ENCODE measurements at places on chromosomes 7 and 10. TPM values are rescaled to one million over a fixed set of nuclear protein-coding genes. Genes with fewer than 3 reads are reported as not detected.

DNA sequence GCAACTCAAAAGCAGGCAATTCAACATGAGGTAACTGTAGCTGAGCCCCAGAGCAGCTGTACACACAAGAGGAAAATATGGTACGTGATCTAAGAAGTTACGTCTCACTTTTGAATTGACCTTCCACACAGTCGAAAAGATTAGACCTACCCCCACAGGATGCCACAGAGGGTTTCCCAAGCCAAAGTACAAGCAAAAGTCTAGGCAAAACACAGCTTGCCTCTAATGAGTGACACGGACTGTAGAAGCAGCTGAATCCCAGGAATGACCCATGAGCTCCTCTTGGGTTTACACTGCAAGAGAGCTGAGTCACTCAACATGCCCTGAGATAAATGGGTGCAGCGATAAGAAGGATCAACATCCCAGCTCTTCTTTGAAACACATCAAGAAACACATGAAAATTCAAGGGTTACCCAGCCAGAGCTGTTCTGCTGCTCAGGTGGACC lies 9.8 kb downstream of the CREB3L2 start:
- no peak overlapping the region for H3K4me3 ChIP-seq
- H3K36me3 ChIP-seq: no peaks in the 10 kb centered on the region
- H3K27me3 ChIP-seq: no peaks in the 10 kb centered on the region
- no peak for DNase-seq
- peak overlapping the region; percentile 25 for H3K27ac ChIP-seq
- peaks cover 39% of the 10 kb centered on the region for H3K4me1 ChIP-seq

GRCh38 chr10:122350893-122351292 lies 23.6 kb upstream of the PLEKHA1 start:
- no peaks in the 10 kb centered on the region for H3K4me1 ChIP-seq
- H3K36me3 ChIP-seq: no peaks in the 10 kb centered on the region
- no peak overlapping the region for H3K4me3 ChIP-seq
- DNase-seq: no peak
- no peaks in the 10 kb centered on the region for H3K27me3 ChIP-seq
- H3K27ac ChIP-seq: no peak overlapping the region

- H3K27me3 ChIP-seq: no peaks in the 10 kb centered on the region
- no peak overlapping the region for H3K27ac ChIP-seq
- no peak overlapping the region for H3K4me3 ChIP-seq
- H3K36me3 ChIP-seq: no peaks in the 10 kb centered on the region
- H3K4me1 ChIP-seq: peaks cover 32% of the 10 kb centered on the region
These were observed 69.5 kb upstream of the PPIF start for GRCh38 chr10:79277579-79278269.

- no peak overlapping the region for H3K27ac ChIP-seq
- no peaks in the 10 kb centered on the region for H3K36me3 ChIP-seq
- no peaks in the 10 kb centered on the region for H3K4me1 ChIP-seq
These were observed 60.8 kb upstream of the GDF10 start for GRCh38 chr10:47239211-47239610.

DNA sequence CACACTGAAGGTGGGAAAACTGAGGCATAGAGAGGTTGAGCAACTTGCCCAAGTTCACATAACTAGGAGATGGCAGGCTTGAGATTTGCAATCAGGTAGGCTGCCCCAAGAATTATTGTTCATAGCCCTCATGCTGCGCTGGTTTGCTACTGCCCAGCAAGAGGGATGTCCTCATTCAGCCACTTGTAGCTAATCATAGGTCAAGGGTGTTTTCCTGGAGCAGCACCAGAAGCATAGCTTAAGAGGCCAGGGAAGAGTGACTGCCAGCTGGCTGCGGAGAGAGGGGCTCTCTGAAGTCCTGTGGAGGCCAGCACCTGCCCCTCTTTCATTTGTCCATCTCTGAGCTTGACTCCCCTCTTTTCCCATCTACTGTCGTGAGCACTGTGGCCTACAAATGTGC lies 15.0 kb downstream of the CDHR3 start:
- no peak overlapping the region for H3K27ac ChIP-seq
- H3K27me3 ChIP-seq: no peaks in the 10 kb centered on the region
- H3K4me3 ChIP-seq: no peak overlapping the region

GRCh38 chr10:13102002-13102794 lies 2.2 kb downstream of the OPTN start:
- H3K36me3 ChIP-seq: peaks cover 18% of the 10 kb centered on the region
- peaks cover 28% of the 10 kb centered on the region for H3K4me1 ChIP-seq
- H3K4me3 ChIP-seq: peak overlapping the region; percentile 99
- no peaks in the 10 kb centered on the region for H3K27me3 ChIP-seq
- DNase-seq: peak; percentile 72

DNA sequence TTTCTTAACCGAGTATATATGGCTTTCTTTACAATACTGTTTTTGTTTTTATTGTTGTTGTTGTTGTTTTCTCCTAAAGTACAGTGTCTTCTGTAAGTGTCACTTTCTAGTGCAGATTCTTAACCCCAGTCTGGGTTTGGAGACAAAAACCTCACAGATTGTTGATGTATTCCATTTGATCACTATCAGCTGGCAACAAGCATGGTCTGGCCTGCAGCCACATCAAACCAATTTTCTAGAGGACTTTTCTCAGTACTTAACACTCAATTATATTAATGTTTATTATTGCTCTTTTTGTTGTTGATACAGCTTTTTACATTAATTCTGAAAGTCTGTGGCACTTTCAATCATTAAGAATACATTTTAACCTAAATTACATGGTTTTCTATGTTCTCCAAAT lies 17.1 kb downstream of the LRRN3 start:
- no peaks in the 10 kb centered on the region for H3K36me3 ChIP-seq
- no peak overlapping the region for H3K27ac ChIP-seq
- no peaks in the 10 kb centered on the region for H3K27me3 ChIP-seq
- DNase-seq: no peak

DNA sequence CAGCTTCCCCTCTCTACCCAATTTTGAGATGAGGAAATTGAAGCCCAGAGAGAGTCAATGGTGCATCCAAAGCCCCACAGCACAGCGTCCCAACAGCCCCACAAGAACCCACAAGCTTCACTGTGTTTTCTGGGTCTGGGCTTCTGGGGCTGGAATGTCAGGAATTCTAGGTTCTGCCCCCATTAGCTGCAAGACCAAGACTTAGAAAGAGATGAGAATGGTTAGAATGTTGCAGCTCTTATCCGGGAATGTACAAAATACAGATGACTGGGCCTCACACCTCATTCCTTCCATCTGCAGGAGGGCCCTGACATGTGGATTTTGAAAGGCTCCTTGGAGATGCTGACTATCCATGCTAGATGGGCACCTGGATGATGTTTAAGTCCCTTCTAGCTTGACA lies 6.0 kb upstream of the SGPL1 start:
- no peak overlapping the region for H3K4me3 ChIP-seq
- no peaks in the 10 kb centered on the region for H3K4me1 ChIP-seq
- no peaks in the 10 kb centered on the region for H3K36me3 ChIP-seq

DNA sequence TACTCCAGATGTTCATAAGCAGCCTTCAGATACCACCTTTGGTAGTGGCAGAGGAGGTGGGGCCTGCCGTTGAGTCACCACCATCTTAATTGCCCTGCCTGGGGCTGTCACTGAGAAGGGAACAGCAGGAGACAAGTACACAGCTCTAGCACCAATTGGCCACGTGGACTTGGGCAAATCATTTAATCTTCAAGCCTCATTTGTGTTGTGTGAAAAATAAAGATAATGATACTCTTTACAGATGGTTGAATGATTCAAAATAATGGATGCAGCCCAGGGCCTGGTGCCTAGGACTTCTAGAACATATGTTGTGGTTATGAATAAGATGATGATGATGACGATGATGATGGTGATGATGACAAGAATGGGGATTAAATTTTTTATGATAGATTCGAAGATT lies 111.9 kb upstream of the ADAM12 start:
- no peaks in the 10 kb centered on the region for H3K36me3 ChIP-seq
- no peak overlapping the region for H3K27ac ChIP-seq
- peaks cover under 1% of the 10 kb centered on the region for H3K27me3 ChIP-seq
- no peak for DNase-seq

GRCh38 chr7:1925973-1926907 lies 256.2 kb downstream of the ELFN1 start:
- H3K36me3 ChIP-seq: no peaks in the 10 kb centered on the region
- no peaks in the 10 kb centered on the region for H3K27me3 ChIP-seq
- H3K27ac ChIP-seq: no peak overlapping the region
- no peaks in the 10 kb centered on the region for H3K4me1 ChIP-seq
- no peak for DNase-seq

GRCh38 chr10:25745976-25746375 lies 188.1 kb upstream of the MYO3A start:
- H3K4me1 ChIP-seq: no peaks in the 10 kb centered on the region
- no peaks in the 10 kb centered on the region for H3K36me3 ChIP-seq
- no peak for DNase-seq
- no peaks in the 10 kb centered on the region for H3K27me3 ChIP-seq

- H3K4me1 ChIP-seq: peaks cover 17% of the 10 kb centered on the region
- no peaks in the 10 kb centered on the region for H3K36me3 ChIP-seq
- H3K4me3 ChIP-seq: no peak overlapping the region
- DNase-seq: no peak
- no peaks in the 10 kb centered on the region for H3K27me3 ChIP-seq
These were observed 7.8 kb upstream of the CYP3A4 start for GRCh38 chr7:99791667-99792369.

GRCh38 chr7:41437257-41438196 lies 265.4 kb downstream of the INHBA start:
- no peaks in the 10 kb centered on the region for H3K4me1 ChIP-seq
- no peaks in the 10 kb centered on the region for H3K27me3 ChIP-seq
- no peak overlapping the region for H3K27ac ChIP-seq
- H3K36me3 ChIP-seq: no peaks in the 10 kb centered on the region

- peak overlapping the region; percentile 25 for H3K27ac ChIP-seq
- no peak overlapping the region for H3K4me3 ChIP-seq
- no peak for DNase-seq
These were observed 54.5 kb downstream of the COA1 start for GRCh38 chr7:43674559-43675436.

DNA sequence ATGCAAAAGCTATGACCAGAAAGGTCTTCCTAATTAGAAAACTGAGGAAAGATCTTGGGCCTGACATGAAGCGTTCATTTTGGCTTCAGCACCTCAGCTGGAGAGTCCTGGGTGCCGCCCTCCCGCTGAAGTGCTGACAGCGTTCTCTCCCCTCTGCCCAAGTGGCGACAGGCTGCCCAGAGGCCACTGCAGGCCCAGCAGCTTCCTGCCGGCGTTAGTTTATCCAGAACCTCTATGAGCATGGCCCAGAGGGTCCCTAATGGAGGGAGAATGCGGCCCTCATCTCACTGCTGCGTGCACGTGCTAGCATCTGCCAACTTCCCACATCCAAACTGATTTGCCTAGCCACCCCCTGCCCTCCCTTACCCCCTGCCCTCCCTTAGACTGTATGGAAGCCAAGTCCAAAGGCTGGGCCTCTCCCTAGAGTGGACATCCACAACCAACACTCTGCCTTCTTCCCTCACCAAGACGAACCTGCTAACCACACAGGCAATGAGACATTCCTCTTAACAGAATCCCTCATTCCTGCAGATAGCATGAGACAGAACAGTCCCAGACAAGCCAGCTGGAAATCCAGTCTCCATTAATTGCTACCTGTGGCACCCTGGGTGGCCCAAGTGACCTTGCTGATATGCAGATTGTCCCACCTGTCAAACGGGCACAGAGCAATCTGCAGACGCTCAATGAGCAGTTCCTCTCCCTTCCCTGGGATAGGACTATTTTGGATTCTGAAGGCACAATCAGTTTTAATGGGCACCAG lies 108.4 kb downstream of the C10orf90 start:
- H3K4me1 ChIP-seq: no peaks in the 10 kb centered on the region
- H3K27me3 ChIP-seq: peaks cover 2% of the 10 kb centered on the region
- H3K4me3 ChIP-seq: no peak overlapping the region
- no peak for DNase-seq
- H3K27ac ChIP-seq: no peak overlapping the region

DNA sequence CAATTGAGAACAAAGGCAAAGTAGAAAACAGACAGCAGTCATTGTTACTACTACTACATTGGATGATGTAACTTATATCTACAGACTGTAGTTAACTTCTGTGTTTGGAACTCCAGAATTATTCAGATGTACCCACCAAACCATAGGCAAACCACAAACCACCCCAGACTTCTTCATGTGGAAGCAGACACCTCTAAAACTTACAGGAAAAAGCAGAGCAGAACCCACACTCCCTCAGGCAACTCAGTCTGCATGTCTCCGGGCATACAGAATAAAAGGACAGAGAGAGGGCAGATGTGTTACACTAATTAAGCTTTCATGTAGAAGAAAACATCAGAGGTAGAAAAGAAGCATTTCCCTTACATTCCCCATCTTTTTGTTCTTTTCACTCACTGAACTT lies 9.0 kb downstream of the LSM5 start:
- H3K27ac ChIP-seq: no peak overlapping the region
- no peak for DNase-seq
- H3K4me1 ChIP-seq: no peaks in the 10 kb centered on the region
- no peaks in the 10 kb centered on the region for H3K27me3 ChIP-seq
- H3K4me3 ChIP-seq: no peak overlapping the region

GRCh38 chr10:109926061-109926745 lies 2.9 kb upstream of the XPNPEP1 start:
- no peaks in the 10 kb centered on the region for H3K27me3 ChIP-seq
- H3K4me1 ChIP-seq: peaks cover 18% of the 10 kb centered on the region
- DNase-seq: no peak
- H3K27ac ChIP-seq: no peak overlapping the region
- H3K4me3 ChIP-seq: no peak overlapping the region

- no peak for DNase-seq
- no peak overlapping the region for H3K4me3 ChIP-seq
- H3K27me3 ChIP-seq: no peaks in the 10 kb centered on the region
- H3K4me1 ChIP-seq: no peaks in the 10 kb centered on the region
- H3K27ac ChIP-seq: no peak overlapping the region
- H3K36me3 ChIP-seq: no peaks in the 10 kb centered on the region
These were observed 60.7 kb upstream of the ZNF746 start for GRCh38 chr7:149558149-149558861.

GRCh38 chr7:34107276-34107675 lies 201.9 kb downstream of the BMPER start:
- no peak overlapping the region for H3K27ac ChIP-seq
- no peaks in the 10 kb centered on the region for H3K36me3 ChIP-seq
- no peaks in the 10 kb centered on the region for H3K4me1 ChIP-seq
- no peaks in the 10 kb centered on the region for H3K27me3 ChIP-seq
- no peak overlapping the region for H3K4me3 ChIP-seq
- DNase-seq: no peak

- H3K4me3 ChIP-seq: no peak overlapping the region
- H3K27me3 ChIP-seq: no peaks in the 10 kb centered on the region
- H3K4me1 ChIP-seq: peaks cover 7% of the 10 kb centered on the region
- DNase-seq: no peak
These were observed 19.9 kb upstream of the FMC1 start for GRCh38 chr7:139321071-139321745.

Gene SPDYE11
- total RNA-seq: not detected

Gene NYAP1
- 0.32 TPM for total RNA-seq

Gene CFTR
- total RNA-seq: not detected

Gene CLEC5A
- total RNA-seq: 0.34 TPM

Gene OR2A7
- total RNA-seq: not detected

Gene C1GALT1
- 17.3 TPM for total RNA-seq

Gene DCLRE1A
- 3.0 TPM for total RNA-seq

Gene PLOD3
- total RNA-seq: 21.7 TPM

Gene CLRN3
- not detected for total RNA-seq

Gene CDC14C
- total RNA-seq: not detected

Gene OR2A5
- not detected for total RNA-seq

Gene FAM25A
- not detected for total RNA-seq

Gene OR2A25
- total RNA-seq: not detected

Gene TMEM196
- total RNA-seq: not detected

Gene PKD1L1
- 1.0 TPM for total RNA-seq

Gene AASS
- 9.6 TPM for total RNA-seq

Measured in psoas muscle (tissue), 8 donors.